Cortex of kidney (tissue), 1 donor: ENCODE measurements at places on chromosomes 16 and 17.

- DNase-seq: no peak
Measured at GRCh38 chr17:2828397-2829038, 32.3 kb downstream of the RAP1GAP2 start.

- DNase-seq: no peak
Measured at GRCh38 chr17:9432134-9432885, 143.3 kb downstream of the STX8 start.

- no peak for DNase-seq
Measured at GRCh38 chr17:79838522-79839274, 542 bp downstream of the CBX4 start.

DNA sequence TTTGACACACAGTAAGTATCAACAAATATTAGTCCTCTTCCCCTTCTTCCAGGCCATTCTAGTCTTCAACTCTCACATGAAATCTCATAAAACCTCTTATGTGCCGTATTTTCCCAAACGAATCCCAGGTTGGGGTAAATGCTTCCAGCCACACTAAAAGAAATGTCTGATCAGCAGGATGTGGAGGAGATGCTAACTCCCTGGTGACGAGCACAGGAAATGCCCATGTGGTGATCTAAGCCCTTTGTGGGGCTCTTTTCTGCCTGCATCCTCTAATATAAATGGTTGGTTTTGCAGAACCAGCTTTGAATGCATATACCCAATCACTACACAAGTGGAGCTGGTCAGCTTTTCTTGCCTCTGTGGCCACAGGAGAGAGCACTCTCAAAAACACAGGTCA is 498.2 kb upstream of the ERCC4 start:
- no peak for DNase-seq

- no peak for DNase-seq
Measured at GRCh38 chr17:39236450-39236927, 10.7 kb upstream of the STAC2 start.

DNA sequence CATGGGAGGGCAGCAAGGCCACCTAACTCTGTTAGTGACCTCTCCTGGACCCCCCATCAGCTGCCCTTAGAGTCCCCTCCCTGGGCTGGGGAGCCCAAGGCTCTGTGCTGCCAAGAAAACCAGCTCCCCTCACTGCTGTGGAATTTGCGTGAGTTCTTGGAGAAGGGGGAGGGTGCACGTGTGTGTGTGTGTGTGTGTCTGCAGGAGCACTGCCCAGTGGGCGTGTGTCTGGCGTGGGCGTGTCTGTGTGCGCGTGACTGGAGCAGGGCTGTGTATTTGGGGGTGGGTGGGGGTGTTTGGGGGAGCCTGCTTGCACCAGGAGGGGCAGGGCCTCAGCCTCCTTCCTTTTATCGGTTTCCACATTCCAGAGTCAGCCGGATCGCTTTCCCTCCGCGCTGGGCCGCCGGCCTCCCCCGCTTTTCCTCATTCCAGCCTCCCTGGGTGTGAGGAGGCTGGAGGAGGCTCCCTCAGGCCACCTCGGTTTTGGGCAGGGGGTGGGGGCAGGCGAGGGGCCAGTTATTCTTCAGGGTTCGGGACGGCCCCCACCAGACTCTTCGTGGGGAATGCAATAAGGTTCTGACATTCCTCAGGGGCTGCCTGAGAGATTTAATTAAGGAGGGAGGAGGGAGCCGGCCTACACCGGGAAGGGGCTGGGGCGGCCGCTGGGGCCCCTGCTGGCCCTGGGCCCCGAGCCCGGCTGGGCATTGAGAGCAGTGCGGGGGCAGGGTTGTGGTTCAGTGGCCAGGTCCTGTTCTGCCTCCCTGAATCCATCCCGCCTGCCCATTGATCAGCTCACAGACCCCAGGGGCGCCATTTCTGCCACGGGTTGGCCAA is 2.5 kb downstream of the VASN start:
- DNase-seq: no peak

GRCh38 chr16:86949116-86949515 is 368.1 kb downstream of the C16orf95 start:
- DNase-seq: no peak

GRCh38 chr17:76189247-76189646 is 48.2 kb upstream of the FOXJ1 start:
- no peak for DNase-seq

- no peak for DNase-seq
Measured at GRCh38 chr16:85733155-85733838, 17.6 kb downstream of the C16orf74 start.

DNA sequence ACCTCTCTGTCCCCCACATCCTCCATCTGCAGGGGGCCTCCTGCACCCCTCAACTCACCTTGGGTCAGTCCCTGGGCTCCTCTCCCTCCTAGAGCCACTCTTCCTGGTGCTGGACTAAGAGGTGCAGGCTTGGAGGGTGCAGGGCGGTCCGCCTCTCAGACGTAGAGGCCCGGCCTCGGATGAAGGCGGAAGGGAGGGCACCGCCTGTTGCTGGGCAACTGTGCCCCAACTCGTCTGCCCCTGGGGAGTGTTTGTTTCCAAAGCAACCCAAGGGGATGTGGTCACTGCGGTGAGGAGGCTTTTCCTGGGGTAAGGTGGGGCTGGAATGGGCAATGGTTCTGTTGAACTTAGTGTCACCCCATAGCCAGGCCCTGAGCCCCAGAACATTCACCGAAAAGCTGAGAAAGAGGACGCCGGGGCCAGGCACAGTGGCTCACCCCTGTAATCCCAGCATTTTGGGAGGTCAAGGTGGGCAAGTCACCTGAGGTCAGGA is at the start of gene C16orf54:
TSS of gene C16orf54 (minus strand) at position 138 of the 493 bp plus-strand sequence. CDS start 1,039 bp downstream, outside the sequence.
- no peak for DNase-seq

DNA sequence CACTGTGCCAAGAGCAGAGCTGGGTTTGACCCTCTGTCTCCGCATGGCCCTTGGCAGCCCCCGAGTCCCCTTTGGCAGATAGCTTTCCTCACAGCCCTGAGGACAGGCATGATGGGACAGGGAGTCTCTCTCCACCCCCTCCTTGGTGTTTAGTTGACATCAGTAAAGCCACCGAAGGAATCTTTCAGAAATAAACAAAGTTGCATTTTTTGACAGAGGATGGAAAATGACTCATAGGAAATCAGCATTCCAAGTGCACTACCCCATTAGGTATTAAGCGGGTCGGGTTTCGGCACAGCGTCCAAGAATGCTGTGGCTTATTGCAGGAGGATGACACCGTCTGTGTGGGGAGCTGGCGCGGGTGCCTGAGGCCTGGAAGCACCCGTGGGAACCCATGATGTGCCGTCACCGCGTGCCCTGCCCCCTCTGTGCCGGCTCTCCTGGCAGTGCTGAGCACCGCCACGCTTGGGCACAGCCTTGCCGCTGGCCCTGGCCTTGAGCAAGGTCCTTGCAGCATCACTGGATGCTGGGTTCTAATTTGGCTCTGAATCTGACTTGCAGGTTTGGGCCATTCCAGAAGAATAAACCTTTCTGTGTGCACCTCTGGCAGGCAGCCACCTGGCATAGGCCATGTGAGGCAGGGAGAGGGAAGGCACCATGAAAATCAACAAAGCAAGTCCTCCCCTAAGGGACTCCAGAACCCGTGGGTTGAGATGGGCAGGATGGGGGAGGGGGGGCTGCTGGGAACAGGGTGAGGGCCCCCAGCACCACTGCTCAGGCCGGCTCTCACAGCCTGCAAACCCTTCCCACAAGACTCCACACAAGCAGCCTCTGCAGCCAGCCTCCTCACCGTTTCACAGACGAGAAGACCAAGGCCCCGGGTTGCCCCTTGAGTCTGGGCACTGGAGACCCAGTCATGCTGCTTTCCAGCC is 50.5 kb upstream of the ZNF469 start:
- DNase-seq: no peak

DNA sequence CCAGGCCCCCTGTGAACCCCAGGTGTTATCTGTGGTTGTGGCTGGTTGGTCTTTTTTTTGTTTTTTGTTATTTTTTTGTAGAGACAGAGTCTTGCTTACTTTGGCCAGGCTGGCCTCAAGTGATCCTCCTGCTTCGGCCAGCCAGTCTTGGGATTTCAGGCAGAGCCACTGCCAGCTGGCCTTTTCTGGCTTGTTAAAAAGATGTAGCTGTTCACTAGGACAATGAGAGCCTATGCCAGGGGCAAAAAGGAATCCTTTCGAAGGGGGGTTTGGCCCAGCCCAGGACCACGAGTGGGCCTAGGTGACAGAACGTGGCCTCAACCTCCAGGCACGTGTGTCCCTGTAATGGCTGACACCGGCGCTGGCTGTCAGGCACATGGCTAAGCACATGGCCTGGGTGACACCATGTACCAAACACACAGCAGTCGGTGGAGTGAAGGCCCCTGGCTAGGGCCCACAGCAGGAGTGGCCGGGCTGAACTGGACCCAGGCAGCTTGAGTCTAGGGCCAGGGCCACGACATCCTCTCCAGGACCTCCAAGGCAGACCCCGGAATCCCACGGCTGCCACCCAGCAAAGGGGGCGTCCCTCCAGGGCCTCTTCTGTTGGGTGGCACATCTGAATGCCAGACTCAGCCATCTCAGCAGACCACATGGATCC is 6.9 kb upstream of the SLC38A8 start:
- DNase-seq: no peak

- no peak for DNase-seq
Measured at GRCh38 chr17:47205419-47205963, 3.7 kb upstream of the MYL4 start.

GRCh38 chr17:37475731-37476420 is 13.8 kb upstream of the DUSP14 start:
- DNase-seq: no peak

- no peak for DNase-seq
Measured at GRCh38 chr17:75064040-75064439, 17.0 kb downstream of the KCTD2 start.

DNA sequence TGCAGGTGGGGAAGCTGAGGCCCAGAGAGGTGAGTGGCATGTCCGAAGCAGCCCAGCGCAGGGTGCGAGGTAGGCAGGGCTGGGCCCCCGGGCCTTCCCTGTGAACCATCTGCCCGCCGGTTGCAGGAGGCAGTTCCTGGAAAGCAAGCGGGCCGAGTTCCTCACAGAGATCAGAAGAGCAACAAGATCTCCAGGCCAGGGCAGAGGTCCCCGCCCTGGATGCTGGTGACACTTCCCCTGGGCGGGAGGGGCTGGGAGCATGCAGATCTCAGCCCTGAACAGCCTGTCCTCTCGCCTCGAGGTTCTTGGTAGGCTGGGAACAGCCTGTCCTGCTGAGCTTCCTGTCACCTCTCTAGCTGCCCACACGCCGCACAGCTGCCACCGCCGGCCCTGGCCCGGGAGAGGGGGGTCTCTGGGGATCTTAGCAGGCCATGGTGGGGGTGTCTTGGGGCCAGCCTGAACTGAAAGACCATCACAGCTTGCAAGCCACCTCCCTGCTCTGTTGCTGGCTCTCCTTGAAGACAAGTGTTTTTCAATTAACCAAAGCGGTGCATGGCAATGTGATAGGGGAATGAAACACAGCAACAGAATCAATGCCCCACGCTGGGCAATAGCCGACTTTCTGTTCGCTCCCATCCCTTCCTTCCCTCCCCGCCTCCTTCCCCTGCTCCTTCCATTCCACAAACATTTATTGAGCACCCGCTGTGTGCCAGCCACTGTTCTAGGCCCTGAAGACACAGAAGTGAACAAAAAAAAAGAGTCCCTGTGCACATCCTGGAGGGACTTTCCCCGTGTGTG is 31.7 kb downstream of the SOCS1 start:
- DNase-seq: no peak

DNA sequence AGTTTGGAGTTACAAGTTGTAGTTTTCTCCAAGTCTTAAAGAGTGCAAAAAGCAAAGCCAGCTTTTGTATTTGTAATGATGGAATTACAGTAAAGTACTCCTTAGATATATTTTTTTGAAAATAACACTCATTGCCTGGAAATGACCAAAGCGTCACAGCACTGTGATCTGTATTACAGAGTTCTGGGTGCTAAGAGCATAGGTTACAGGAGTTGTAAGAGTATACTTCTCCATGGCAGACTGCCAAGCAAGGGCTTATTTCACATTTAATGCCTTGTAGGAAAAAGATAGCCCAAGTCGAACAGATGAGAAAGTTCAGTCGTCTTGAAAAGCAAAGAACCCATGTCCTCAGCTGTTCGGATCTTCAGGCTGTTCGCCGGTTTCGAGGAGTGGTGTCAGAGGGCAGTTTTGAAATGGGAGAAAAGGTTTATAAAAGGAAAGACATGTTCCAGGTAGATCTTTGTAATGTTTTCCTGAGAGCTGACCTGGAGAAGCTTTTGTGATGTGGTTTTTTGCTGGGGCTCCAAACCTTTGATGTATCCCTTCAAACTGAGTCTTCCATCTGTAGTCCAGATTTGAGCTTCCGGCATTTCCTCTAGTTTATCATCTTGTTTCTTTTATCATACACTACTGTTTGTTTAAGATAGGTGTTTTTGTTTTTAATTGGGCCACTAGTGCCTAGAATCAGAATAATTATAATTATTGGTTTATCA is 41.3 kb downstream of the ERCC4 start:
- no peak for DNase-seq

DNA sequence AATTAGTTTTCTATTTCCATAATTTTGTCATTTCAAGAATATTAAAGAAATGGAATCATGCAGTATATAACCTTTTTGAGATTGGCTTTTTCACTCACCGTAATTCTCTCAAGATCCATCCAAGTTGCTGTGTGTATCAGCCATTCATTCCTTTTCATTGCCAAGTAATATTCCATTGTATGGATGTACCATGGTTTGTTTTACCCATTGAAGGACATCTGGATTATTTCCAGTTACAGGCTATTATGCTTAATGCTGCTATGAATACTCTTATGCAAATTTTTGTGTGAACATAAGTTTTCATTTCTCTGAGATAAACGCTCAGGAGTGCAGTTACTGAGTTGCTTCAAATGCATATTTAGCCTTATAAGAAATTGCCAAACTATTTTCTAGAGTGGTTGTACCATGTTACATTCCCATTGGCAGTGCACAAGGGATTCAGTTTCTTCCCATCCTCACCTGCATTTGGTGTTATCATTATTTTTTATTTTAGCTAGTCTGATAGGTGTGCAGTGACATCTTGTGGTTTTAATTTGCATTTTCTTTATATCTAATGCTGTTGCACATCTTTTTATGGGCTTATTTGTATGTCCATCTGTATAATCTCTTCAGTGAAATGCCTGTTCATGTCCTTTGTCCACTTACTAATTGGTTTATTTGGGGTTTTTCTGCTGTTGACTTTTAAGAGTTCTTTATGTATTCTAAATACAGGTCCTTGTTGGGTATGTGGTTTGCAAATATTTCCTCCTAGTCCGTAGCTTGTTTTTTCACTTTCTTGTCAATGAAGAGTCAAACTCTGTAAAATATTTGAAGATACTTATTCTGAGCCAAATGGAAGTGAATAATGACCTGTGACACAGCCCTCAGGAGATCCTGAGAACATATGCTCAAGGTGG is 32.7 kb downstream of the BMERB1 start:
- no peak for DNase-seq
